ENCODE measurements at places on chromosomes 6 and 20.

DNA sequence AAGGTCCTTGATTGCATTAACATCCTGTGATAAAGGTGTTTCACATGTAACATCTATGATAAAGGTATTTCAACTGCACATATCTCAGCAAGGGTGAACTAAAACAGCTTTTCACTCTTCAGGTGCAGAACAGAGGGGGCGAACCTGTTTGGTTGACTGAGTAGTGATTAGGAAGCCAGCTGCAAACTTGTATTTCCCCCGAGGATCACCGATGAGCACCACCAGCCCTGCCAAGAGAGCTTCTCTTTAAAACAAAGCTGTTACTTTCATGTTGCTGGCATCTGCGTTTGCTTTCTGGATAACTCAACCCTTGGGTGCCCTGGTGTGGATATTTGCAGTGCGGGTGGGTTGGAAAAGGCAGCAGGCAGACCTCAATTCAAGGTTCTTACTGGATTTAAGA lies 39.6 kb downstream of the JAG1 start:
- DNase-seq: no peak

DNA sequence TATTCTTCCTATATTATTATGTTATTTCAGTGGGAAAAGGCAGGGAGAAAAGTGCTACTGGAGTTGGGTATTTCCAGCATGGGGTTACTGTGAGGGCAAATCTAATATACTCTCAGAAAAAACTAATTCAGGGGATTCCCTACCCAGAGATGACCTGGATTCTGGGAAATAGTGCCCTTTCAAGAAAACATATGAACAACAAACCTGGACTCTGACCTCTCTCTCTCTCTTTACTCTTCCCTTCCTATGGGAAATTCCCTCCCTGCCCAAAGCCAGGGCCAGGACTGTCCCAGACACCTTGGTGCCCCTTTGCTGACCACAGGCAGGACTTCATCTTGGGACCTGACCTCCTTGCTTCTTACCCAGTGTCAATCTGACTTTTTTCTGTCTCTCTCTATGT lies 1.6 kb upstream of the UBD start:
- DNase-seq: no peak

DNA sequence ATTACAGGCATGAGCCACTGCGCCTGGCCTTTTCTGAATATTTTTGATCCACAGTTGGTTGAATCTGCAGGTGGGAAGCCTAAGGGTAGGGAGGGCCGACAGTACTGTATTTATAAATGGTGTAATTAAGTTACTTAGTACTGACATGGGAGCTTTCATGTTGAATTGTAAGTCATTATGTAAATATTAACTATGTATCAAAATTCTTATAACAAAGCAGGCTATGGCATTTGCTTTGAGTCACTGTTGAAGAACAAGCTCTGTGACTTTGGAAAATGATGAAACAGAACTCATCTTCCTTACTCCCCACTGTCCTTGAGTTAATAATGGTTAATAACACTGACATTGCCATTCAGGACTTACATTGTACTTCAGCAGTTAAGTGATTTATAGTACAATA lies 63.0 kb upstream of the TXNDC5 start:
- DNase-seq: no peak

DNA sequence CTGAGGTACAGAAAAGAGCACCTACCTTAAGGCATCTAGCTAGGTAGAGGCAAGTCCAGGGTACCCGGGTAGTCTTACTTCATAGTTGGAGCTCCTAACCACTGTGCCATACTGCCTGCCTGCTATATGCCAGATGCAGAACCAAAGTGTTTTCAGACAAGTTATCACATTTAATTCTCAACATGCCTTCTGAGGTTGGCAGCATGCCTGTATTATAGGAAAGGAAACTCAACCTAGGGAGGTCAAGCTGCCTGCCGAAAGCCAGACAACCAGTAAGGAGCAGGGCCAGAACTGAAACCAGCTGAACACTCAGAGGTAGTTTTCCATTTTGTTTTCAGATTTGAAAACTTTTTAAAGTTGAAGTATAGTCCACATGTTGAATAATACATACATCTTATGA lies 5.4 kb downstream of the CTNNBL1 start:
- no peak for DNase-seq

- DNase-seq: no peak
These were observed 5.6 kb downstream of the BRD2 start for GRCh38 chr6:32974016-32974333.

DNA sequence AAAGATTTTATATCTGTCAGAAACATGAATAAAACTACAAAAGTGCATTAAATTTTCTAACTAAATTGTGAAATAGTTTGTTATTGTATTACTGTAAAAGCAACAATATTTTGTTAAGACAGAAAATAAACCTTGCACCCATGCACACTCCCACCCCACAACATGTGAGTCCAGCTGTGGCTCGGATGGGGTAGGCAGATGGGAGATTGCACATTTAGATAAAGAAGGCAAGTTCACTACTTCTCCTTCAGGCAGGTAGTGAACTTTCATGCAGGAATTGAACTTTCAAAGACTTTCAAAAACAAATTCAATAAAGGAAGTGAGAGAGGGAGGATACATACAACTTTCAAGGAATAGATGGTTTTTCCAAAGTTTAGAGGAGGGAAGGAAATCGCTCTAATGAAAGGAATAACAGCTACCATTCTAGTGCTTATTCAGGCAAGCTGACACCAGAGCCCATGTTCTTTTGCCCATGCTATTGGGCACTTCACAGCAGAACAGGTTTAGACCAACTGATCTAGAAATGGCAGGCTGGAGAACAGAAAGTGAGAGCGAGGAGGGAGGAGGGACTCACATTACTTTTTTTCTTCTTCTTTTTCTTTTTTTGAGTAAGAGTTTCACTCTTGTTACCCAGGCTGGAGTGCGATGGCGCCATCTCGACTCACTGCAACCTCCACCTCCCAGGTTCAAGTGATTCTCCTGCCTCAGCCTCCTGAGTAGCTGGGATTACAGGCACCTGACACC lies 28.5 kb downstream of the SF3B5 start:
- DNase-seq: no peak

- no peak for DNase-seq
These were observed 24.1 kb downstream of the KLHL32 start for GRCh38 chr6:96948631-96949030.

DNA sequence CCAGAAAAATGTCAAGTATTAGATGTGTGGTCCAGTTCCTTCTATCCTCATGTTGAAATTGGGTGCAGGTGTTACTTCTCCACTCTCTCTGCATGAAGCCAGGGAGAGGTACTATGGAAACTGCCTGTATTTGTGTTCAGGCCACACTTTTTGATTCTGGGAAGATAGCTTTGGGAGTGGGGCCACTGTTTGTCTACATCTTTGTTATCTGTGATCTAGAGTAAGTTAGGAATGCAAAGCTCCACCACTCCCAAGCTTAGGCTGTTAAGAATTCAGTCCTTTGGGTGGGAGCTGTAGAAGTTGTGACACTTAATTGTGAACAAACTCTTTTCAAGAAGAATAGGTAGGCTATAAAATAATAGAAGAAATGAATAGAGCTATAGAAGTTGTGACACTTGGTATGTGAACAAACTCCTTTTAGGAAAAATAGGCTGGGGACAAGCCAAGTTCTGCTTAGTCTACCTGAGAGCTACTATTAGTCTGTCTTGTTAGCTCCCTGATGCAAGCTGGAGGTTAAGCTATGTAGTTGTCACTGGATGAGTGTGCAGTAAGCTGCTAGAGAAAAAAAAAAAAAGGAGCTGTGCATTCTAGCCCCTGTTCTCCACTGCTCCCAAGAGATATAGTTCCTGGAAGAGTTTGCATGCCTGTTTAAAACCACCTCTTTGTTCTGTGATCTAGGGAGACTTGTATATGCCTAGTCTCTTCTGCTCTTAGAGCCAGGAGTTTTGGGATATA lies 7.1 kb upstream of the GFRAL start:
- DNase-seq: no peak

- DNase-seq: no peak
These were observed 24.5 kb downstream of the CST8 start for GRCh38 chr20:23515250-23515939.

DNA sequence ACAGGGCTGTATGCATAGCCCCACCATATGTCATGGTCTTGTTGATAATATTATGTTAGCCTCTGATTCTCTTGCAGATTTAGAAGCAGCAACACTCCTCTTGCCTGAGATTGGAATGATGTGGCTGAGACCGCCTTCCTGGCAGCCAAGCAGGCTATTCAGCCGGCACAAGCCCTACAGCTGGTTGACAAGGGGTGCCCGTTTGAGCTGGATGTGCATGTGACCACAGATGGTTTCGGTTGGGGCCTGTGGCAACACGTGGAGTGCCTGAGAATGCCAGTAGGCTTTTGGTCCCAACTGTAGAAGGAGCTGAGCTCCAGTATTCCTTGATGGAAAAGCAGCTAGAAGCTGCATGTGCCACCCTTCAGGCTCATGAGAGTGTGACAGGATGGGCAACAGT lies 303.6 kb upstream of the POU3F2 start:
- peak; percentile 38 for DNase-seq

GRCh38 chr6:143251288-143251687 lies 190.6 kb downstream of the AIG1 start:
- DNase-seq: no peak

DNA sequence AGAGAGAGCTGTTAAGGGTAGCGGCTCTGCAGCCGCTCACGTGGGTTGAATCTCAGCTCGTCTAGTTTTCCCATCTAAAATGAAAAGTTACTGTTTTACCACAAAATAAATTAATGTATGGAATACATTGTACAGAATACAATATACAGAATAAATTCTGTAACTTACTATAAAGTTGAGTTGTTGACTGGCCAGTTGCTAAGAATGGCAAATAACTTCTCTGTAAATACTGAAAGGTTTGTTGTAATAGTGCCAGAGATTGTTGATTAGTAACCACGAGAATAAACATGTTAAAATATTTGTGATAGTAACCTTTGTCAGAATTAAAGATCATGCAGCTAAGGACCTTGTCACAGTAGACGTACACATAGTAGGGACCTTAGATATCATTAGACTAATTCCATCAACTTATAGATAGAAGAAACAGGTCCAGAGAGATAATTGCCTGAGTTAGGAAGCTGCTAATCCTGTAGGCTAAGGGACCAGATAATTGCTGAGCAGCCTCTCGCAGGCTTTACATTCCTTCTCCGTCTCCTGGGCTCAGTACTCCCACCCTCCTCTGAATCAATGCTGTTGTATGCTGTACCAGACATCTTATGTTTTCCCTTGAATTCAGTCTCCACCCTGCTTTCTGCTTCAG lies 544 bp upstream of the NRM start:
- no peak for DNase-seq

DNA sequence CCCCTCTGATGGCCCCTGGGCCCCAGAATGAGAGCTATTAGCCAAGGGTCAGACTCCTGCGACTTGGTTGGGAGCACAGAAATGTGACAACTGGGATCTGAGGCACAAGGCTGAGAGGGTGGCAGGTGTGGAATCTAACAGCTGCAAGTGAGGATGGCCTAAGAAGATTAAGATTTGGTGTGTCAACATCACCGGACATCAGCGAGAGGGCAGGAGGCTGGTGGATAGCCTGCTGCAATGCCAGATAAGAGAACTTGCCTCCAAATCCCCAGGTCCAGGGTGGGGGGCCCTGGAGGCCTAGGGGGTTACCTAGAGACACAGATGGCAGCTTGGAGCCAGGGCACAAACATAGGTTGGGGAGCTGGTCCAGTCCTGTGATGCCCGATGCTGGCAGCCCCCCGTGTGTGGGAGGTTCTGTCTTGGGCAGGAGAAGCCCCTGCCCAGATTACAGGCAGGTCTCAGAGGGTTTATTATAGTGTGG lies 155.8 kb downstream of the GRM4 start:
- no peak for DNase-seq

DNA sequence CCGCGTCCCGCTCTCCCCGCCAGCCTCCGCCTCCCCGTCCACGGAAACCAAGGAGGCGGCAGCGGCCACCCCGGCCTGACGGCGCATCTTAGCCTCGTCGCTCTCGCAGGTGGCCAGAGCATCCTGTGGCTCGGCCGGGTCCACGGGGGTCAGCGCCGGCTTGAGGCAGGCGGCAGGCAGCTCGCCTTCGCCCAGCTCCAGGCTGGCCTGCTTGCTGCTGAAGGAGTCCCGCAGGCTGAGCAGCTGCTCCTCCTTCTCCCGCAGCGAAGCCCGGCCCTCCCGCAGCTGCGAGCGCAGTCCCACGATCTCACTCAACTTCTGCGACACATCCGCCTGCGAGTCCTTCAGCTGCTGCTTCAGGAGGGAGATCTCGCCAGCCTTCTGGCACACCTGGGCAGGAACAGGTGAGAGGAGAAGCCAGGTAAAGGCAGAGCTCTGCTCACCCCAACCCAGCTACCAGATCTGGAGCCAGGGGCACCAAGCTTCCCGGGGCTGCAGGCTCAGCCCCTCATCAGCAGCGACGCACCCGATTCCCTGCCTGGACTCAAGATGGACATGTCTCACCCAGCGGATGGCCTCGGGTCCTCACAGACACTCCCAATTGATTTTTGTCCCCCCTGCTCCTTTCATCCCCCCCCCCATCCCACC lies 5.2 kb upstream of the FASTKD5 start:
- DNase-seq: no peak

- DNase-seq: no peak
These were observed 183.6 kb downstream of the EPHA7 start for GRCh38 chr6:93235775-93236174.

- DNase-seq: no peak
These were observed 126.5 kb downstream of the DTNBP1 start for GRCh38 chr6:15536198-15536955.

- no peak for DNase-seq
These were observed 571 bp upstream of the FOXC1 start for GRCh38 chr6:1609041-1609647.

DNA sequence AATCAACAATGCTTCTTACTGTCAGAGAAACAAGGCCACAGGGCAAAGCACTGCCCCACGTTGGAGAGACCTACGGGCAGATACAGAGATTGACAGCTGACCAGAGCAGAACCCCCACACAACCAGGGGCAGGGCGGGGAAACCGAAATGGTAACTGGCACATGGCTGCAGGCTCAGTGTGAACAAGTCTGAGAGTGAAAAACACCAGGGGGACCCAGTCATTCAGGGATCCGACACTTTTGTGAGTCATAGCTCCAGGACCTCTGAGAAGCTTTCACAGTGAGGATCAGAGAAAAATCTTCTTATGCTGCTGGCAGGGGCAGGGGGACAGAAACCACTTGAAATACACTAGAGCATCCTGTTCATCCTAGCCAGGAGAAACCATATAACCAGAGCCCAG lies 254.2 kb downstream of the C6orf118 start:
- peak; percentile 30 for DNase-seq

DNA sequence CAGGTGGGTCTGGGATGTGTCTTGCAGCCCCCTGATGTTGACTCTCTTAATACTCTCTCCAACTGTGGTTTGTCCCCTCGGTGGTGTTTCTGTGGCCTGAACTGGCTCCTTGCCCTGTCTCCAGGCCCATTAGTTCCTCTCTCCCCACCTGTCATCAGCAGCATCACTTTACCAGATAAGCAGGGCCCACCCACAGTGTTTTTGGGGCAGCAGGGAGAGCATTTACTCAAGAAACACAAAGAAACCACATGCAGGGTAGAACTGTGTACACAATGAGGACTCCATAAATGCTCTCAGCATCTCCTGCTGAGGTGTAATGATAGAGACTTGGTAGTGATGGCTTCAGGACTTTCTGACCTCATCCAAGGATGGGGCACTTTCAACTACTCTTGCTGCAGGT lies 20.2 kb upstream of the MRPS18A start:
- DNase-seq: no peak

Data from head of caudate nucleus (tissue), 42 donors.